Activated CD4-positive, alpha-beta T cell treated with anti-CD3 and anti-CD28 coated beads, Interleukin-2, amount 10 ng/mL, durations not matched to agents 24 days and 14 days (primary cell): ENCODE measurements at places on chromosomes 2 and 18.

- peak; percentile 48 for DNase-seq
Observed at GRCh38 chr2:69017080-69017479, 4.1 kb downstream of the ANTXR1 start.

GRCh38 chr18:8847066-8847755 is 141.9 kb downstream of the MTCL1 start:
- no peak for DNase-seq

DNA sequence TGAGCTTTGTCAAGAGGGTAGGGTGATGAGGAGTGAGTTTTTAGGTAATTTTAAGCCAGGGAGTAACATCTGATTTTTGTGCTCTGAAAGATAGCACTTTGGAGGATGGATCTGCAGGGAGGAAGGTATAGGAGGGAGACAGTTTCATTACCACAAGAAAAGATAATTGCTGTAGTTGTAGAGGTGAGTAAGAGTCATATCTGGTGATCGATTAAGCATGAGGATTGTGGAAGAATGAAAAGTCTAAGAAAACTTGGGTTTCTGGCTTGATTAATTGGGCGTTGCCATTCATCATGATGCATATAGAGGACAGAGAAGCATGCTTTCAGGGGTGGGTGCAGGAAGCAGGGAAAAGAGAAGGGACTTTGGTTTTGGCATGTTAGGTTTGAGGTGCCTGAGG is 18.5 kb downstream of the KCMF1 start:
- DNase-seq = no peak

DNA sequence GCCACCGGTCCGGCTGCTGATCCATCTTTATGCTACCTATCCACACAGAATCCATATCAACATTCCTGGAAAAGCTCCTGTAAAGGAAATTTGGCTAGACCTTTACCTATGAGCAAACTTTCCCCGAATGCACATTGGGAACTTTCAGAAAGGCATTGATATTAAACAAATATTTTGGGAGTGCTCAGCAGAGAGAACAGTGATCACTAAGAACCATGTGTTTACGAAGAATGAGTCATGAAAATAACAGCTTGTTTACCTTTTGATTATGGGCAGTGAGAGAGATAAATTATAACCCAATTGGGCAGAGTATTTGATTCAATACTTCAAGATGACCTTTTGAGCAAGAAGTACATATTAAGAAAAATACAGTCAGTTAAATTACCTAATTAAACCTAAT is 189.7 kb upstream of the CDH2 start:
- DNase-seq = no peak

DNA sequence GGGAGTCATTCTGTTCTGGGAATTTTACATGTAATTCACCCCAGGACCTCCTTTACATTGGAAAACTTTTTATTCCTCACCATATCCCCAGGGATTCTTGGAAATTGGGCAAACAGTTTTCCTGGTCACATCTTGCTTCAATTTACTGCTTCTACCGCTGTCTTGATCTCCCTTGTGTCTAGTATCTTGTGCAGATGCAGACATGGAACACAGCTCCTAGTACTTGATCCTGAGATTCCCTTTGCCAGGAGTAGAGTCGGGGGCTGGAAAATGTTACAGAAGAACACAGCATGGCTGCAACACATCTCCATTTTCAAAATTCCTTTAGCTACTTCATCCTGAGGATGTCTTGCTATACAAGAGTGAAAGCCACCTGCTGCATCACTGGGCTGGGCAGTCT is 472.8 kb downstream of the PLCL1 start:
- DNase-seq = no peak

DNA sequence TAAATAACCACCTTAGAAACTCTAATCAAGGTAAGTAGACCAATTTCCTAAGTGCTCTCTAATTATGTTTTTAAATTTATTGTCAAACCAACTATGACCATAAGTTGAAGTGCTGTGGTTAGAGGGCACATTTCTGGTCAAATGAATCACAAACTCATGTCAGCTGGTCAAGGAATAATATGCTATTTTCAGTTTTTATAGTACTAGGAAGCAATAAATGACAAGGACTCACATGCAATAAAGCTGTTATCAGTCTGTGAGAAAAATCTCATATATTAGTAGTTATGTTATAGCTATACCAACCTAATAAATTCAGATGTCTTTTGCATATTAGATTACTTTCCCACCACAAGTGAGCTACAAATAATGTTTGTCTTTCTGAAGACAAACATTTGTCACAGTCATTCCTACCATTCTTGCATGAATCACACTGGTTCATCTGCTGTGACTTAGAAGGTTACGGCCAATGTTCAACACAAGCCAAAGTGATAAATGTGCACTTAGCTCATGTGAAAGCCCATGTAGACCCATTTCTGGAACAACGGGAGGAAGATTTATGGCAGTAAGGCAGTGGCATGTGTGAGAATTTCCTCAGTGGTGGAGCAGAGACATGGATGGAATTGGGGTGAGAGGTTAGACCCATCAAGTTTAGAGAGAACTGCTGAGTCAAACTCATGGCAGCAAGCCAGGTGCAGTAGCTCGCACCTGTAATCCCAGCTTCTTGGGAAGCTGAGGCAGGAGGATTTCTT is 27.4 kb upstream of the CCNYL1 start:
- DNase-seq = no peak

- no peak for DNase-seq
Observed at GRCh38 chr2:65640793-65641103, 208.3 kb upstream of the SPRED2 start.

DNA sequence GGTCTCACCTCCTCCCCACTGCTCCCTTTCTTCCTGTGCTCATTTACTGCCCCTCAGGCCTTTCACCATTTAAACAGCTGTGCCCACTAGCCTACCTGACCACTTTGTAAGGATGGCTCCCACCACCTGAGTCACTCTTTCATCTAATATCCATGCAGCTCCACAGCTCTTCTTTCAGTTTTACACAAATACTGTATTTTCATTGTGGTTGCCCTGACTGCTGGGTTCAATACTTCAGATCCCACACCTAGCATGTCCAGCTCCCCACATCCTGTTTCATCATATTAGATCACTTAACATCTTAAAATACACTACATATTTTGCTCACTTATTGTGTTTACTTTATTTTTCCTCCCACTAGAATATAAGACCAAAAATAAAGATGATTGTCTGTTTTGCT is 1110.6 kb downstream of the TSN start:
- DNase-seq = no peak
